Activated T-helper 1 cell treated with anti-CD3 and anti-CD28 coated beads, Interleukin-2, amount 50 U/mL, for 16 hours (primary cell): ENCODE measurements at places on chromosomes 7 and 10.
A peak's percentile ranks its signal among the peaks of the same experiment; 100 is the strongest.

GRCh38 chr7:1920266-1920681 is 250.2 kb downstream of the ELFN1 start:
- no peak for DNase-seq

- no peak for DNase-seq
Observed at GRCh38 chr7:1459920-1460820, 900 bp upstream of the MICALL2 start.

DNA sequence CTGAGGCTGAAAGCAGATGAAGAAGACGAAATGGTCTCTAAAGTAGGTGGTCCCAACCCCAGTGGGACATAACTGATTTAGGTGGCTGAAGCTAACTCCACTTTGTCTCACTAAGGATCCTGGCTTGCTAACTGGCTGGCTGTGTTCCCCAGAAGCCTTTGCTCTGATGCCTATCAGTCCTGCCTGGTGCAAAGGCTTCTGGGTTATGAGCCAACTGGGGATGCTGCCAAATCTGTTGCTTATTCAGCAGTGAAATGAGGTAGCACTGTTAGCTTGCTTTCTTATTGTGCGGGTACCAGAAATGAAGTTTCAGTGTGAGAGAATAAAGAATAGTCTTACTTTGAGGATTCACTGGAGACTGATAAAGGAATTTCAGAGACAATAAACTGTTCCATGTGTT is 18.1 kb downstream of the PRKG1 start:
- no peak for DNase-seq

- no peak for DNase-seq
Observed at GRCh38 chr10:52004342-52004949, 305.1 kb upstream of the CSTF2T start.

DNA sequence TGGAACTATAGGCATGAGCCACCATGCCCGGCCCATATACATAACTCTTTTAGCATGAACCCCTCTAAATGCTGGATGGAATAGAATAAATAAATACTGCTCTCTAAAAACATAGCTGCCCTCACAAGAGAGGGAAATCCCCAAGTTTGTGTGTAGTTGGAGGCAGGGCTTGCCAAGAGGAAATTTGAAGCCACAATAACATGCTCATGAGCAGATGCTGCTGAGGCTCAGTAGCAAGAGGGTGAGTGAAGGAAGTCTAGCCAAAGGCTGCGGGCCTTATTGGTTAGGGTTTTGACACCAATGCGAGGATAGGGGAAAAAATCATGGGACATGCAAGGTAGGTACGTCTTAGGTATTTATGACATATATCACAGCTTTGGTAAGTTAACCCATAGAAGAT is 17.3 kb downstream of the TPK1 start:
- peak; percentile 25 for DNase-seq

DNA sequence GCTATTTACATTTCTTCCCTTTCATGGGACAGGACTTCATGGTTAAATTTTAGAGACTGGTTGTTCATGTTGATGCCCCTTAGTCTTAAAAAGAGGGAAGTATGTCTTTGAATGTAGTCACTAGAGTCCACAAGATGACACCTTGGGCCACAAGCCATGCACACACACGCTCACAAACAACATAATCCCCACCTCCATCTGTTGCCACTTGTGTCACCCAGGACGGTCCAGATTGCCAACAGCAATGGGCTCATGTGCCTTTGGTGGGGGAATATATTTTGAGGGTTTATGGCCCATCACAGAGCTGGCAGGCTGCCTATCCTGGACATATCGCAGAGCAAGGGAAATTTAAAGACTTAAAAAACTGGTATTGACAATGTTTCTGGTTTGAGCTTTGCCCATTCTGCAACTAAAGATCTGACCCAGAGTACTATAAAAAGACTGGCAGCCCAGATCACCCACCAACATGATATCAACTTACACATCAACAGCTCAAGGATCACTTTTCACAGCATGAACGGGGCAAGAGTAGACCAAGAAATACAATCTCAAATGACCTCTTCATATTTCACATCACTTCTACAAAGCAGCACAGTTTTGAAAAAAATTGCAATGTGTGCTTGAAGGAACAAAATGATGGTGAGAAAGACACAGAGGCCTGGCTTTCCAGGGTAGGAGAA is 50.5 kb downstream of the STRA8 start:
- DNase-seq, result no peak

- DNase-seq, result no peak
Observed at GRCh38 chr7:25906003-25906402, 246.0 kb upstream of the NFE2L3 start.

DNA sequence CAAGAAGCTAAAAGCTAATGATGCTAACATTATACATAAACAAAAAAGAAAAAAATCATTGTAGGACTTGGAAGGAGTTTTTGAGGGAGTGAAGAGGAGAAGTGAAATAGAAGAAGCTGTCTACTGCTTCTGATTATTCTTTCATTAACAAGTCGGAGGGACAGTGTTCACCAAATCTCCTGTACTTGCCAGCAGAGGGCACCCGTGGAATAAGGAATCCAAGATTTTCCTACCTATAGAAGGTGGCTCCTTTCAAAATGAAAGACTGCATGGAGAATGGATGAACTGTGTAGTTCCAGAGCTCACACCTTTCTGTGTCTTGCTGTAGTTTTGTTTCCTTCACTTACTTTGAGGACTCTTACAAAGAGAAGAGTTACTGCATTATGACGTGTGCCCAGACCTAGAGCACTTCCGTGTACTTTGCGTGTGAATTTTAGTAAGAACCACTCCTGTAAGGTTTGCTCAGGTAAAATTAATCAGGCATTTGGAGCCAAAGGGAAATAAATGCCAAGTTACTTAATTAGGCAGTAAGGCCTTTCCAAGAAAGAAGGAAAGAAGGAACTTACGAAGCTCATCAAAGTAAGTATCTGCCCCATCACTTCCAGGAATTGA is 145.1 kb downstream of the SEMA3D start:
- no peak for DNase-seq
